Left lobe of liver (tissue), 2 donors: ENCODE measurements at places on chromosomes 4 and X. TPM values are rescaled to one million over a fixed set of nuclear protein-coding genes. Genes with fewer than 3 reads are reported as not detected.

The ALPK1 gene
- total RNA-seq: 5.0 TPM

The AKAP17A gene
- 35.6 TPM for total RNA-seq

The LUZP4 gene
- not detected for total RNA-seq

The PABPC1L2A gene
- not detected for total RNA-seq

The JADE3 gene
- total RNA-seq: 8.5 TPM

The SPATA4 gene
- not detected for total RNA-seq

The TBX22 gene
- total RNA-seq: not detected

The EPGN gene
- not detected for total RNA-seq

The COX18 gene
- total RNA-seq: 19.9 TPM

The NLGN3 gene
- 0.20 TPM for total RNA-seq

The ACOX3 gene
- total RNA-seq: 21.3 TPM

The REPS2 gene
- total RNA-seq: 19.1 TPM

The TRIM61 gene
- total RNA-seq: 0.15 TPM

The PABPC1L2B gene
- total RNA-seq: not detected

The CXCL6 gene
- 1.1 TPM for total RNA-seq

The GIMD1 gene
- total RNA-seq: not detected

The TMPRSS11D gene
- not detected for total RNA-seq

The CXCL9 gene
- total RNA-seq: 0.10 TPM

The KDM6A gene
- total RNA-seq: 8.4 TPM

The GYPB gene
- total RNA-seq: not detected

The IL2 gene
- 1.2 TPM for total RNA-seq

The FATE1 gene
- not detected for total RNA-seq

The JCHAIN gene
- 8.0 TPM for total RNA-seq

The ZBED1 gene
- 49.4 TPM for total RNA-seq

The PDGFRA gene
- total RNA-seq: 15.5 TPM

The MAGEB6B gene
- total RNA-seq: not detected

The FAM9A gene
- total RNA-seq: not detected

The SLC49A3 gene
- total RNA-seq: 7.6 TPM

The RASL11B gene
- total RNA-seq: 0.60 TPM

The DKK2 gene
- not detected for total RNA-seq

The GAB1 gene
- total RNA-seq: 11.1 TPM
